ENCODE measurements at places on chromosomes 12 and 14.

DNA sequence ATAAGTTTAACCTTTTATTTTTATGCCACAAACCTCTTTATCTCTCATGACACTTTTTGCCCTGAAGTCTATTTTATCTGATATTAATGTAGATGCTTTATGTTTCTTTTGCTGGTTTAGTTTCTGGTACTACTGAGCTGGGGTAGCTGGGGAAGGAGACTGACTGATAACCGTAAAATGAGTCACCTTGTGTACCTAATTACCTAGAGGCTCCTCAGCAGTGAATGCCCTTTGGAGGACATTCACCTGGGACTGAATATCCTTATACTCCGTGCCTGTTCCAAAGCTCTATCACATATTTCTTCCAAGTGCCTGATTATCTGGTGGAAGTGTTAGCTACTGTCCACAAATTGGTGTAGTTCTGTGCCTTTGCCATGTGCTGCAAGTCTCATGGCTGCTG is 13.9 kb downstream of the ATL1 start:
- no peak for DNase-seq

DNA sequence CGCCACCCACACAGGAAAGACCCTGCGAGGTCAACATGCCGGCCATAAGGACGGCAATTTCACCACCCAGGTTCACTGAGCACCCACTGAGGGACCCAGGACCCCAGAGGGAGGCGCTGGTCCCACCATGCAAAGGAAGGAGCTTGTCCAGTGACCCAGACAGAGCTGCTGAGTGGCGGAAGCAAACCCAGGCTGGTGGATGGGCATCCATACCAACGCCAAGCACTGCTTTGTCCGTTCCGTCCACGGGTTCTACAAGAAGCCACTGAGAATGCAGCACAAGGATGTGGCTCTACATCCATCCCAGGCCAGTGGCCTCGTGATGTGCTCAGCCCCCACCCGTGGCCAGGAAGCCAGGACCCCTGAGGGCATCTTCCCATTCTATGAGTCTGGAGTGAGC is 23.8 kb upstream of the GOLGA3 start:
- DNase-seq: no peak

DNA sequence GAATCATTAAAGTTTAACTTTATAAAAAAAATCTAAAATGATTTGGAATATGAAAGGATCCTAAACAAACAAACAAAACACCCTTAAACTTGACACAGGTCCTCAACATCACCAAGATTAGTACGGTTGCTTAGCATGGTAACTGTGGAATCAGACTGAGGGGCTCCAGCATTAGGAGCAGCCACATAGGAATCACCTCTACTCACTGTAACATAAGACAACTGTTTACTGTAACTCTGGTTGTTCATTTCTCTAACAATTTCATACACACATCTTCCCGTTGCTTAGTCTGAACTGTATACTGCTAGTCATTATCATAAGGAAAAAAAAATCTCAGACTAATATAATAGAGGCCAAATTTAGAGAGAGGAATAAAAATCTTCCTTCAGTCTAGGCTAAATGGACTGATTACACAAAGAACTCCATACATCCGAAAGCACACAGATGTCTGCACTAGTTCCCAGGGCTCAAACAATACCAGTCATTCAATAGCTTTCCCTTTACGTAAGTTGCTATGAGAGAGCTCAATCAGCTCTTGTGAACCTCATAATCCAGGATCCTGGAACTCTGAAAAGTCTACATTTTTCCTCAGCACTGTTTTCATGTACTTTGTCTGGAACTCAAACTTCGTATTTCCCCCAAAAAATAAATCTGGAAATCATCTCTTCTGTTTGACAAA is 26.0 kb downstream of the LRP6 start:
- no peak for DNase-seq

GRCh38 chr12:122322501-122322900 is 56.2 kb upstream of the VPS33A start:
- no peak for DNase-seq

GRCh38 chr12:40834321-40834720 is 142.1 kb downstream of the CNTN1 start:
- DNase-seq: no peak

DNA sequence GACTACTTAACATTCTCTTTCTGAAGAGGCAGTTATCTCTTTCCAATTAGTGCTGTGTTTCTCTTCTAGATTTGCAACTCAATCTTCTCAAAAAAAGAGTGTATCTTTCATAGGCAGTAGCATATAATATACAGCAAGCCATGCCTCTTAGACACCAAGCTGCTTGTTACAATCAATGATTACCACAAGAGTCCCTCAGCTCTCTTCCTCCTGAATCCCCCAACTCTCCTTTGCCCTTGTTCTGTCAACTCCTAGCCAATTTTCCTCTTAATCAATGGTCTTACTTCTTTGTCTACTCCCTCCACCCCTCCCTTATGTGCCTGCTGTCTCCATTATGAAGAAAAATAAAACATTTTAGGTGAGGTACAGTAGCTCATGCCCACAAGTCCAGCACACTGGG is 2.6 kb downstream of the TMTC1 start:
- no peak for DNase-seq

DNA sequence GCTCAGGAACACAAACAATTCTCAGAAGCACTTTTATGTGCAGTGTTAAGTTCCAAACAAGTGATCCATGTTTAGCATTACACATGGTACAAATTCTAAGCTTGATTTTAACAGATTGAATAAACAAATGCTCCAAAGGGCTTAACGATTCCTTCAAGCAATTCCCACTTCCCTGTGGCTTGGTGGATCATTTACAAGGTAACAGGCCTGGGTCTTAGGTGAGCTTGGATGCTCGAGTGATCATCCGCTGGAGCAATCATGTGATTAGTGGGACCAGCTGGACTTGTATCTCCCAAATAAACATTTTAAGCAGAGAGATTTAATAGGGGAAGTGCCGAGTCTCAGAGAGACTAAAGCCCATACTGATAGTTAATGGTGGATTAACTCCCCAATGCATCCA is 70.7 kb downstream of the CALM1 start:
- no peak for DNase-seq

- DNase-seq: no peak
Observed at GRCh38 chr12:94445662-94446061, 14.0 kb downstream of the CEP83 start.

GRCh38 chr14:94389104-94389469 is 685 bp upstream of the SERPINA1 start:
- no peak for DNase-seq

GRCh38 chr12:26896913-26897312 is 40.9 kb downstream of the INTS13 start:
- no peak for DNase-seq

DNA sequence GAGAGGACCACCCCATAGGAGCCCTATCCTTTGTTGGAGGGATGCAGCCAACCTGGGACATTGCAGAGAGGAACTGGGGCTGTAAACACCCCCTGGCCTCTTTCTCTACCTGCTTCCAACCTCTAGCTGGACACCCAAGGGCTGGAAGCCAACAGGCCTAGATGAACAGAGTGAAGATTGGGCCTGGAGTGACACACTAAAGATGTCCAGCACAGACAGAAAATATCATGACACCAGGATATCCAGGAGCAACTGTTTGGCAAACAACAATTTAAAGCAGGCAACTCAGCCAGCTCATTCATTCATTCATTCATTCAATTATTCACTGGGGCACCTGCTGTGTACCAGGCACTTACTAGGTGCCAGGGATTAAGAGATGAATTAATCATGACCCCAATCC is 125.0 kb upstream of the NCOR2 start:
- no peak for DNase-seq

GRCh38 chr14:49586673-49587460 is 687 bp upstream of the RPS29 start:
- no peak for DNase-seq

DNA sequence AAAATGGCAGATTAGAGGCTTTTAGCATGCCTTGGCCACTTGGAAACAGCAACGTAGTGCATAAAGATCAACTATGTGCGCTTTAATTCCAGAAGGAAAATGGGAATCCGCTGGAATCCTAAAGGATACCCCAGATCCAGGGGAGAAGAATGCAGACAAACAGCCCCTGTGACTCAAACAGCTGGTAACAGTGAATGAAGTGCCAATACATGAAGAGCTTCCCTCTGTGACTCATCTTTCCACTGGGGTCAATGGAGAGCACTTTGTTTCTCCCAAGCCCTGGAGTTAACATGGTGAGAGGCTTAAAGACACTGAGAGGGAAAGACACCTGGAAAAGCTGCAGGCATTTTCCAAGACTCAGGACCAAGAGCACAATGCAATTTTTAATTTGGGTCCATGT is 263.1 kb downstream of the CEP128 start:
- no peak for DNase-seq

DNA sequence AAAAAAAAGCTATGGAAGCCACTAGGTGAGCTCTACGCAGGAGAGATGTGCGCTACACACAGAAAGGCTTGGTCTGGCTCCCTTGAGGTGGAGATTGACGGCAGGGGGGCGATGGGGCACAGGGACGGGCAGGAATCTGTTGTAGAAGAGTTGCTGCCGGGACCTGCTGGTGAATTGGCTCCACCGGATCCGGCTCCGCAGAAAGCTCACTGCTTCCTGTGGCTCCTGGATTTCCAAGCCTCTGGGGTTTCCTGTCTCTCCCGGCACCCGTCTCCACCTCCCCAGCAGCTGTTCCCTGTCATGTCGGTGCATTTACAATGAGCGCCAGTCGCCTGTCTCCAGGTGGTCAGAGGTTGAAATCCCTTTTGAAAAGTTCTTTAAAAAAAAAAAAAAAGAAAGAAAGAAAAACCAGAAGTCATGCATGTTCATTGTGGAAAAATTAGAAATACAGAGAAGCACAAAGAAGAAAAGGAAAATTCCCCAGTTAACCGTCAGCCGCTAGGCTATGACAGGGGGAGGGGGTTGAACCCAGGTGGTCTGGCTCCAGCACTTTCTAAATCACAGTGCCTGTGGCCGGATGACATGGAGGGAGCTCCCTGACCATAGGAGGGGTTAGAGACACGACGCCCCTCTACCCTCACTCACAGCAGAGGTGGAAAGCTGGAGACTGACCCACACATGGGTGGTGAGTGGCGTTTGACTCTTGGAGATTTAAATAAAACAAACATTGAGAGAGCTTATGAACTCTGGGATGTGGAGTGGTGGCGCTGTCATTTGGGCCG is 20.8 kb downstream of the FAM222A start:
- DNase-seq: peak; percentile 14

- DNase-seq: no peak
Observed at GRCh38 chr12:48861111-48861510, 4.6 kb downstream of the RND1 start.

- DNase-seq: no peak
Observed at GRCh38 chr14:39860596-39861228, 428.5 kb upstream of the FBXO33 start.

GRCh38 chr12:132363661-132364347 is 34.4 kb upstream of the GALNT9 start:
- no peak for DNase-seq

DNA sequence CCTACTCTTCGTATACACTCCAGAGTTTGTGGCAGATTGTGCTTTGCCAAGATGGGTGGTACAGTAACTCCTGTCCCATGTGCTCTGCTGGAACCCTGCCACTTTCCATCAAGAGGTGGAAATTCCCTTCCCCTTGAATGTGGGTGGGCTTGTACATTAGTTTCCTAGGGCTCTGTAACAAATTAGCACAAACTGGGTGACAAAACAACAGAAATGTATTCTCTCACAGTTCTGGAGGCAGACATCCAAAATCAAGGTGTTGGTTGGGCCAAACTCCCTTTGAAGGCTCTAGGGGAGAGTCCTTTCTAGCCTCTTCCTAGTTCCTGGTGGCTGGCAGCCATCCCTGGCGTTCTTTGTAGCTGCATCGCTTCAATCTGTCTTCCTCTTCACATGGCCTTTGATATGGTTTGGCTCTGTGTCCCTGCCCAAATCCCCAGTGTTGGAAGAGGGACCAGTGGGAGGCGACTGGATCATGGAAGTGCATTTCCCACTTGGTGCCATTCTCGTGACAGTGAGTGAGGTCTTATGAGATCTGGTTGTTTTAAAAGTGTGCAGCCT is 117.5 kb downstream of the VRK1 start:
- no peak for DNase-seq

DNA sequence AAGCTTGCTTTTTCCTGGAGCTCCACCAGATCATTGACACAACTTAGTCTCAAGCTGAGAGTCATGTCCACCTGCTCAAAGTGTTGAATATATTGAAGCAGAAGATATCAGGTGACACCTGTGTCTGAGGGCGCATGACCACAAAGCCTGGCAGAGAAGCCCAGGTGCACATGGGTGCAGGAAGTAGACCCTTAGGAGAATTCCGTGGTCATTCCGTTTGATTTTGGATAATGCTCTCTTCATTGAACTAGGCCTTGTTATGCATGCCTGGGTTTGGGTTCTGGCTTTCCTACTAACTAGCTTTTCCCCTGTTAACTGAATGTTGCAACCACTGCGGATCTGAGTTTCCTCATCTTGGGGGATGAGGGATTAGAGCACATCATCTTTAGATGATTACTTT is 7.1 kb downstream of the ARHGDIB start:
- no peak for DNase-seq

DNA sequence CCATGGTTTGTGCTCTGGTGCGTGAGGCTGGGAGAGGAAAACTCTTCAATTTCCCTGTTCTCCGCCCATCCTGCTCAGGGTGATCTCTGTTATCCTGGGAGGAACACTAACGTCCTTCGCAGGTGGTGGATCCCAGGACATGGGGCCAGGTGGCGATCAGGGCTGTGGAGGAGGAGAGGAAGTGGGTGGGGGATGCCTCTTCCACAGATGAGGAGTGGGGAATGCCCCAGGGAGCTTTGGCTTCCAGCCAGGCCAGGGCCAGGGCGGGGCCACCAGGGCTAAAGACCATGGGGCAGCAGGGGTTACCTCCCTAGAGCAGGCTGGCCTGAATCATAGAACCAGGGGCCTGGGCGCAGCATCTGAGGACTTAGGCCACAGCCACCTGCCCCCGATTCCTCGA is 3.3 kb upstream of the KRT75 start:
- DNase-seq: no peak

DNA sequence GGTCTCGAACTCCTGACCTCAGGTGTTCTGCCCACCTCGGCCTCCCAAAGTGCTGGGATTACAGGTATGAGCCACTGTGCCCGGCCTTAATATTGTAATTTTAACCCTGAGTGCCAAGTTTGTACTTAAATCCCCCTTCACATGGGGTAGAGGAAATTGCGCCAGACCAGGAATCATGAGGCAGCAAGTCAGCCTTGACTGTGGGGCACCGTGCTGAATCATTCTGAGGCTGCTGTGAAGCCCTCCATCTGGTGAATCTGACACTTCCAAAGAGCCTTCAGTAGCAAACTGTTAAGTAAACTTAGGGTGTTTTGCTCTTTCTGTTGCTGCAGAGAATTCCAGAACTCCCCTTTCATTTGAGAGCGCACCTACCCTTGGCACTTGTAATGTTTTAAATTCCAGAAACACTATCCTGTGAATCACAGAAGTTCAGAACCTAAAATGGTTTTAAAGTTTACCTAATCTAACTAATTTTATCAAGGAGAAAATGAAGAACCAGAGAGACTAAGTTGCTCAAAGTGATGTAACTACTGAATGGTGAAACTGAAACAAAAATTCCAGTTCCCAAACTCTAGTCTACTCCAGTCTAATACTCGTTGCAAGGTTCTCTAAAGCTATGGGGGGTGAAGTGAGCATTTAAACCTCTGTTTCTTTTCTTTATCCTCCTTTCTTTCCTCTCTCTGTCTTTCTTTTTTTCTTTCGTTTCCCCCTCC is 7.5 kb downstream of the HEBP1 start:
- DNase-seq: no peak

- DNase-seq: no peak
Observed at GRCh38 chr12:13941258-13942249, 39.8 kb downstream of the GRIN2B start.
